ENCODE measurements at places on chromosomes 6 and 20. TPM values are rescaled to one million over a fixed set of nuclear protein-coding genes. Genes with fewer than 3 reads are reported as not detected.

DNA sequence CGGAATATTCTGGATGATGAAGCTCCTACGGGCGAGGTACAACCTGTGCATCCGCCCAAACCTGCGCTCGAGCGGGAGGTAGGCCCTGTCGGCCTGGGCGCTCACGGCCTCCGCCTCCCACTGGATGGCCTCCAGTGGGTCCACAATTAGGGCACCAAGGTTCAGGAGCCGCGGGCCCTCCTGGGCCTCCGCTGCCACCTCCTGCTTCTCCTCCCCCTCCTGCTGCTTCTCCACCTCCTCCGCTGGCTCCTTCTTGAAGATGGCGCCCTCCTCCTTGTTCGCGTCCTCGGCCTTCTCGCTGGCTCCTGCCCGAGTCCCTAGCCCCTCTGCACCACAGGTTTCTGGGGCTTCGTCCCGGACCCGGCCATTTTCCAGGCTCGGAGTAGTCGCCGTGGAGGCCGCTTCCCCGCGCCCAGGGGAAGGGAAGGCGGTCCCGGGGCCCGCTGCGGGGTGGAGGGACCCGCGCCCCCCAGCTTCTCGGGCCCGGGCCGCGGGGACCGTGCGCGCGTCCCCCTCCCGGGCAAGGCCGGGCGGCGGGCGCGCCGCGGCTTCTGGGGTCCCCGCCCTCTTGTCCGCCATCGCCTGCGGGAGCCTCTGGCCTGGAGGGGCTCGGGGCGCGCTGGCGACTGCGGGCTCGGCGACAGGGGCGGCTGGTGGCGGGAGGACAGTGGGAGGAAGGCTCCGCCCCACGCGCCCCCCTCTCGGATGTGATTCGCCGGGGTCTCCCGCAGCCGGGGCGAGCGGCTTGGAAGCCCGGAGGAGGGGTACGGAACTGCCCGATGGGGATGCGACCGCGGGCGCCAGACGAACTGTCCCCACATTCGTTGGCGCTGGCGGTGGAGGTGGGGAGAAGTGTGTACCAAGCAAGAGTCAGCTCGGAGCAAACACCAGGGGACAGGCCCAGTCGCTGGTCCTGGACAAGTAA, 17.6 kb downstream of the PLAGL2 start:
- DNase-seq: no peak

DNA sequence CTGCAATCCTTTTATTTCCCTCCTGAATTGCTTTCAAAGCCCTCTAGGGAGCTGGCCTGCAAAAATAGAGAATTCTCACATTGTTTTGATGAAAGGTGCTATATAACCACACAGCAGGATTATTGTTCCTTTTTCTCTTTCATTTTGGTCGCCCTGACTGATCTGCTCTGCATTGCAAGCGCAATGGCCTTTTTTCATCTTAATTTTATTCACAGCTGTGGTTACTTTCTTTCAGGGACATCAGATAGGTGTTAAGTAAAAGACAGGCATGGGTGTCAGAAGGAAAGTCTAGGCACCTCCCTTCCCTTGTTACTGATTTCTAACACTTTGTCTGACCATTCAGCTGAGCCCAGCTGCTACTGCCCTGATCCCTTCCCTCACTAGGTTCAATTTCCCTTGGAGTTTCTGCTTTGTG, 850.5 kb upstream of the MAP3K7 start:
- no peak for DNase-seq

DNA sequence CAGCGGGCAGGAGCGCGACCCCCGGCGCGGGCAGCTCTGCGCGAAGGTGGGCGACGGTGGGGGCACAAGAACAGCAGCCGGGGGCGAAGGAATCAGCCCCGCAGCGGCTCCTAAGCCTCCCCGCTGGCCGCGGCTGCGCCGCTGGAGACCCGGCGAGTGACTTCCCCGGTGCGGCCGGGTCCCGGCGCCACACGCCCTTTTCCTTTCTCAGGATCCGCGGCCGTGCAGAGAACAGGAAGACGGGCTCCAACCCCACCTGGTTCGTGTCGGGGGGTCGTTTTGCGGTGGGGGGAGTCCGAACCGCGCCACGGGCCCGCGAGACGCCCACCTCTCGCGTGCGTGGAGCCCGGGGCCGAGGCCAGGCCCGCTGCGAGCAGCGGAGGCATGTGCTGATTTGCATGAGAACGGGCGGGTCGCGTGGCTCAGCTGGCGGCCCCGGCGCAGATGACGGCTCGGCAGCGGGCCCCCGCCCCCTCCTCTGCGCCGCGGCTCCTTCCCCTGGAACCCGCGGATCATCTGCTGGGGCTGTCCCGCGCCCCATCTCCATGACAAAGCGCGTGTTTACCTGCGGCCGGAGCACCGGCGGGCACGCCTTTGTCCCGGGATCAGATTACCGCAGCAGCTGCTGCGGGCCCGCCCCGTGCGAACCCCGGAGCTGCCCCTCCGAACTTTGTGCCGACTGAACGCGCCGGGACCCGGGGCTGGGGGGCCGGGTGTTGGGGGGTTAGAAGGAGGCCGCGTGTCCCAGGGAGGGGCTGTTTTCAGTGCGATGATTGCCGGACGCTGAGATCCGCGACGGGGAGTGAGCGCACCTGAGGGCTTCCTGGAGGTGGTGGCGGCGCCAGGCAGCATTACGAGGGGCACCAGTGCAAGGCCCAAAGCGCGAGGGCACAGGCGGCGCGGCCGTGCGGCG, 4.9 kb upstream of the DLL1 start:
- DNase-seq: peak; percentile 78

DNA sequence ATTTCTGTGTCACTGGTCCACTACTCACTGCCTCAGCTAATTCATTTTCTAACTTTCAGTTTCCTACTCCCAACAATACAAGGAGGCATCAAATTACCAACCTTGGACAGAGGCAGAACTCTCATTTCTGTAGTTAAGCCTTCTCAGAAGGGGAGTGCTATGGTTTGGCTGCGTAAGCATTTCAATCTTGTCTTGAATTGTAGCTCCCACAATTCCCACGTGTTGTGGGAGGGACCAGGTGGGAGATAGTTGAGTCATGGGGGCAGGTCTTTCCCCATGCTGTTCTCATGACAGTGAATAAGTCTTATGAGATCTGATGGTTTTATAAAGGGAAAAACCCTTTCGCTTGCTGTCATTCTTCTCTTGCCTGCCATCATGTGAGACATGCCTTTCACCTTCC, 22.9 kb downstream of the HLA-DRA start:
- DNase-seq: no peak

DNA sequence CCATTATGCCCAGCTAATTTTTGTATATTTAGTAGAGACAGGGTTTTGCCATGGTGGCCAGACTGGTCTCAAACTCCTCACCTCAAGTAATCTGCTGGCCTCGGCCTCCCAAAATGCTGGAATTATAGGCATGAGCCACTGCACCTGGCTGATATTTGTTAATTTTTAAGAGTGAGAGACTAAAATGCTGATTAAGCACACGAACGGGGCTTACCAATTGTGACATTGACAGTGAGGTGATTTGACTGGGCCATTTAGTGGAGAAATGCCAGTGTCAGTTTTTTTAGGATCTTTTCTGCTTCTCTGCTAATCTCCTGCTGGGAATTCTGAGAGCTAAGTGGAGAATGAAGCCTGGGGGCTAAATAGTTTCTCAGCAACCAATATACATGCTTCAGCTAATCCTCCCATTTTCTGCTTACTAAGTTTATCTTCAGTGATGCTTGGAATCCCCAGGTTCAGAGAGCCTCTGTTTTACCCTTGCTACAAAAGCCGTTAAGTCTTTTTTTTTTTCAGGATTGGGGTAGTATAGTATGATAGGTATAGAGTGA, 9.8 kb upstream of the DEFB123 start:
- no peak for DNase-seq

DNA sequence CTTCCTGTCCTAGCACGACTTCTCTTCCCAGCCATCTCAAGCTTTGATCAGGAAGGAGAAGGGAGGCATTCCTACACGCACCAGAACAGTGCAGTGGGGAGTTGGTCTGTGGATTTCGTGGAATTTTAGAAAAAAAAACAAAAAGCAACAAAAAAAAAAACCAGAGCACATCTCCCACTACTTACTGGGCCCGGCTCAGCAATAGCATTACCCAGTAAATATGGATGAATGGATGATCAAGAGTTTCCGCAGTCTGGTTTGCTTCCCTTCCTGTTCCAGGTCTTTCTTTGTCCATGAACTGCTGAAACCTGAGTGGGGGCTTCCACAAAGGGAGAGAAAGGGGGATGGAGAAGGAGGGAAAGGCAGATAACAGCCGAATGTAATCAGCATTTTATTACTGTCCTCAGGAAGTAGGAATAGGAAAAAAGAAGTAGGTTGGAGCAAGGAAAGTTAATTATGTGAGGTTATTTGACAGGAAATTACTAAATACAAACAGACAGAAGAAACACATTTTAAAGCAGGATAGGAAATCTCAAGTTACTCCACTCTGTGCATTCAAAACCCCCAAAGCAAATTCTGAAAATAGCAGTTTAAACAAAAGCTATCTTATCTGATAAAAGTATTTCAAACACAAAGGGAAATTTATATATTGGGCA, 349.0 kb downstream of the PRL start:
- no peak for DNase-seq

DNA sequence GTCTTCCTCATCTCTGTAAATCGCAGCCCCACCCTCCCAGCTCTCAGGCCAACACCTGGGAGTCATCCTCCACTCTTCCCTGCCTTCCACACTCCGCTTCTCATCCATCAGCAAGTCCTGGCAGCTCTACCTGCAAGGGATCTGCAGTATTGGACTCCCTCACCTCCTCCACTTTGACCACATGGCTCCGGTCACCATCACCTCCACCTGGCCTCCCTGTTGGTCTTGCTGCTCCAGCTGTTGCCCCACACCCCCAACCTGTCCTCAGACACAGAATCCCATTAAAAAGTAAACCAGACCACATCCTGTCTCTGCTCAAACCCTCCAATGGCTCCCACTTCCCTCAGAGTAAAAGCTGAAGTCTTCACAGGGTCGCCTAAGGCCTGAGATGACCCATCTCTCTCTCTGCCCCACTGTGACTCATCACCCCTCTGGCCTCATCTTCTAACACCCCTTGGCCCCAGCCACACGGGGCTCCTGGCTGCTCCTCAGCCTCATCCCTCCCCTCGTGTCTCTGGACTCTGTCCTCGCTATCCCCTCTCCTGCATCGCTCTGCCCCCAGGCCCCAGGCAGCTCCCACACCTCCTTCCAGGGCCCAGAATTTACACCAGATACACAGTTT, 185.1 kb upstream of the SULF2 start:
- no peak for DNase-seq

OVOL2 gene
- polyA plus RNA-seq: not detected

C20orf141 gene
- not detected for polyA plus RNA-seq
